ENCODE measurements at places on chromosomes 2 and 18. TPM values are rescaled to one million over a fixed set of nuclear protein-coding genes. Genes with fewer than 3 reads are reported as not detected.

CFAP65 gene
- total RNA-seq: 0.10 TPM

SPAG16 gene
- 9.8 TPM for total RNA-seq

GAD1 gene
- total RNA-seq: not detected

ALLC gene
- not detected for total RNA-seq

ARHGAP28 gene
- not detected for total RNA-seq

PAIP2B gene
- 1.4 TPM for total RNA-seq

CAPN14 gene
- total RNA-seq: 0.21 TPM

CXCR4 gene
- 1,915 TPM for total RNA-seq

AOX1 gene
- total RNA-seq: not detected

SLC4A5 gene
- total RNA-seq: 6.7 TPM

LRRC30 gene
- not detected for total RNA-seq

KIF5C gene
- total RNA-seq: 4.4 TPM

LCT gene
- 0.10 TPM for total RNA-seq

CCL20 gene
- 130 TPM for total RNA-seq

THSD7B gene
- total RNA-seq: not detected

C2orf72 gene
- total RNA-seq: not detected

RAD51AP2 gene
- not detected for total RNA-seq

LOXHD1 gene
- 0.63 TPM for total RNA-seq

VWA3B gene
- not detected for total RNA-seq

PPP1R1C gene
- not detected for total RNA-seq

DUSP2 gene
- 891 TPM for total RNA-seq

SFTPB gene
- not detected for total RNA-seq

SRD5A2 gene
- total RNA-seq: not detected

EML4 gene
- total RNA-seq: 178 TPM

ELOA2 gene
- total RNA-seq: under 0.01 TPM

CCDC68 gene
- total RNA-seq: not detected

MDH1 gene
- total RNA-seq: 90.6 TPM

ACAA2 gene
- 11.5 TPM for total RNA-seq

KCNS3 gene
- not detected for total RNA-seq

GPAT2 gene
- 1.3 TPM for total RNA-seq

TUBA3E gene
- total RNA-seq: not detected

NAT8 gene
- total RNA-seq: not detected

DIPK1C gene
- not detected for total RNA-seq

AMER3 gene
- not detected for total RNA-seq

TDRD15 gene
- total RNA-seq: 0.10 TPM

GNLY gene
- 181 TPM for total RNA-seq

CRIM1 gene
- 2.7 TPM for total RNA-seq

UGT1A4 gene
- total RNA-seq: not detected

ONECUT2 gene
- total RNA-seq: not detected

TMEFF2 gene
- total RNA-seq: not detected

LRPPRC gene
- total RNA-seq: 57.8 TPM

EPB41L3 gene
- total RNA-seq: 24.9 TPM

NEUROD1 gene
- total RNA-seq: not detected

CENPA gene
- 0.63 TPM for total RNA-seq

KCNK3 gene
- total RNA-seq: 0.21 TPM

CBLN2 gene
- 0.10 TPM for total RNA-seq

CCDC121 gene
- total RNA-seq: 0.84 TPM

MERTK gene
- total RNA-seq: 3.7 TPM

GRHL1 gene
- 3.9 TPM for total RNA-seq
